ENCODE measurements at places on chromosomes 1 and 21.

DNA sequence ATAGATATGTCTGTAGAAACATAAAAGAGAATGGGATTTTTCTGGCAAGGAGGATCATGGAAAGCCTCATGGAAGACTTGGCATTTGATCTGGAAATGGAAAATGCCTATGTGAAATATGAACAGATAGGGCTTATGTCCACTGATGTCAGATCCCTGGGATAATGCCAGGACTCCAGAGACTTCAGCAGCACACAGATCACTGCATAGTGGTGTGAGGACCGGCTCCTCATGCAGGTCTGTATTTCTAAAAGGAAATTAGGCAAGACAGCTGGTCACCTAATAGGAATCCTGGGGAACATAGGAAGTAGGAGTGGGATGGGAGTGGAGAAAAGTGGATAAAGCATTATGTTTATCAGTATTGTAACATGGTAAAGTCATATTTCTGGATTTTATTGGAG is 56.8 kb upstream of the IPO9 start:
- DNase-seq = no peak

DNA sequence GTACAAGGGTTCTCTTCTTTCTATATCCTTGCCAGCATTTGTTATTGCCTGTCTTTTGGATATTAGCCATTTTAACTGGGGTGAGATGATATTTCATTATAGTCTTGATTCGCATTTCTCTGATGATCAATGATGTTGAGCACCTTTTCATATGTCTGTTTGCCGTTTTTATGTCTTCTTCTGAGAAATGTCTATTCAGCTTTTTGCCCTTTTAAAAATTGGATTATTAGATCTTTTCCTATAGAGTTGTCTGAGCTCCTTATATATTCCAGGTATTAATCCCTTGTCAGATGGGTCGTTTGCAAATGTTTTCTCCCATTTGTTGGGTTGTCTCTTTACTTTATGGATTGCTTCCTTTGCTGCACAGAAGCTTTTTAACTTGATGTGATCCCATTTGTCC is 19.4 kb upstream of the MRPS14 start:
- DNase-seq = no peak

- DNase-seq = no peak
Measured at GRCh38 chr1:47555306-47555705, 117.5 kb downstream of the FOXD2 start.

- no peak for DNase-seq
Measured at GRCh38 chr1:179424610-179425009, 58.8 kb downstream of the AXDND1 start.

- DNase-seq = no peak
Measured at GRCh38 chr21:14482165-14482564, 64.0 kb downstream of the SAMSN1 start.

DNA sequence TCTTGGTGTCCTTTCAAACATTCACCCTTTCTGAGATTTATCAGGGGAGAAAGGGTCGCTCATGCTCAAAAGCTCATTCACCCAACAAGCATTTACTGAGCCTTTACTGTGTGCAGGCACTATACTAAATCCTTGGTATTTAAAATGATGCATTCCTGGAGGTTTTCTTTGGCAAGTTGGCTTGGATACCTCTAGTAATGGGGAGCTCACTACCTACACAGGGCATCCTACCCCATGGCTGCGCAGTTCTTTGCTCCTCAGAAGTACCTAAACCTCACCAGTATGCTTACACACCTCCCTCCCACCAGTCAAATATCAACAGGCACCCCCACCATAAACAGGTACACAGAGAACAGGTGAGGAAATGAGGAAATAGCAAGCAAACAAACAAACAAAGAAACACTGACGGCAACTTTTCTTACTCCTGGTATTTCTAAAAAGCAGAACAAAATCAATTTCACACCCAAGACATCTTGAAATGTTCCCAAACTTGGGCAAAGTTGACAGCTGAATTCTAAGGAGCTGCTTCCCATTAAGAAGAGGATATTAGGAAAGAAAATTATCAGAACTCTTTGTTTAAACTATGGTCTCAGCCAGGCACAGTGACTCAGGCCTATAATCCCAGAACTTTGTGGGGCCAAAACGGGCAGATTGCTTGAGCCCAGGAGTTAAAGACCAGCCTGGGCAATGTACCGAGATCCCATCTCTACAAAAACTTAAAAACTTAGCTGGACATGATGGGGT is 104.8 kb downstream of the PSMG1 start:
- no peak for DNase-seq

DNA sequence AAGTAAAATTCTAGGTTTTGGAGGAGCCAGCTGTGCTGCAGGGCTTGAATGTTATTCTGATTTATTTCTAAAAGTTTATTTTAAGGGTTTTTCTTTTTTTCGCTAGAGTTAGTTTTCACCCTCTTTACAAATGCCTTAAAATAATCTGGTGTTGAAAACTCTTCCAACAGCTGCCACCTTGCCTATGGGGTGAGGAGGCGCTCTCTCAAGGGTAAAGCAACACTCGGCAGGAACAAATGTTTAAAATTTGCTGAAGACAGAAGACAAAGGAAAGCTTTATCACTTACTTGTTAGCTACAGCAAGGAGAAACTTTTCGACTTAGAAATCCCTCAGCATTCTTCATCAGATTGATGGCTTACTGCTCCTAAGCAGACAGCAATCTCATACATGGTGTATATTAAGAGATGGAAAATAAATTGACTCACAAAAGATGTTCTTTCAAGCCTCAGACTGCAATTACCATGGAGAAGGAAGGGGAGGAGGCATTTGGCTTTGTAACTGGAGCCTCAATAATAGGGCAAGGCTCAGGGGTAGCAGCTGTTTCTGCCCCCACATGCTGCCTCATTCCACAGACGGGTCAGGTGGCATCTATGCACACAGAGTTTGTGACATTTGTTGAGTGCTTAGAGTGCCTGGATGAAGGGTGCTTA is 79.8 kb upstream of the RALGPS2 start:
- DNase-seq = peak; percentile 83

DNA sequence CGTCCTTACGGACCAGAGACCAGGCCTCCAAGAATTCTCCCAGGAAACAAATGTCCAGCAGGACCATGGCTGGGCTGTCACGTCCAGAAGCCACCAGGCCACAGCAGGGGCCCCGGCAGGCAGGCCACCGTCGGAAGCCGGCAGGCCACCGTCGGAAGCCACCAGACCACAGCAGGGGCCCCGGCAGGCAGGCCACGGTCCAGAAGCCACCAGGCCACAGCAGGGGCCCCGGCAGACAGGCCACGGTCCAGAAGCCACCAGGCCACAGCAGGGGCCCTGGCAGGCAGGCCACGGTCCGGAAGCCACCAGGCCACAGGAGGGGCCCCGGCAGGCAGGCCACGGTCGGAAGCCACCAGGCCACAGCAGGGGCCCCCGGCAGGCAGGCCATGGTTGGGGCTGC is 67.0 kb upstream of the PDE9A start:
- no peak for DNase-seq

GRCh38 chr1:54810153-54810942 is 9.2 kb upstream of the TTC22 start:
- DNase-seq = peak; percentile 89

DNA sequence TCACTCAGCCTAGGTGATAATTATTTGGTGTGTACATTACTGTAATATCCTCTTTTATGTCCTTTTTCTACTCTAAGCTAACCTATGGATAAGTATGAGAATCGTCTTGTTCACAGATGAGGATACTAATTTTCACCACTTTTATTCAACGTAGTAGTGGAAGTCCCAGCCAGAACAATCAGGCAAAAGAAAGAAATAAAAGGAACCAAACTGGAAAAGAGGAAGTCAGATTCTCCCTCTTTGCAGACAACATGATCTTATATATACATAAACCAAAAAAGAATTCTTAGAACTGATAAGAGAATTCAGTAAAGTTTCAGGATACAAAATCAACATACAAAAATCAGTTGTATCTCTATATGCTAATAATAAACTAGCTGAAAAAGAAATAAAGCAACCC is 12.6 kb upstream of the RGL1 start:
- DNase-seq = no peak

GRCh38 chr1:108070662-108071061 is 105.7 kb upstream of the VAV3 start:
- DNase-seq = no peak

- no peak for DNase-seq
Measured at GRCh38 chr1:32100807-32101708, 6.8 kb upstream of the KPNA6 start.

DNA sequence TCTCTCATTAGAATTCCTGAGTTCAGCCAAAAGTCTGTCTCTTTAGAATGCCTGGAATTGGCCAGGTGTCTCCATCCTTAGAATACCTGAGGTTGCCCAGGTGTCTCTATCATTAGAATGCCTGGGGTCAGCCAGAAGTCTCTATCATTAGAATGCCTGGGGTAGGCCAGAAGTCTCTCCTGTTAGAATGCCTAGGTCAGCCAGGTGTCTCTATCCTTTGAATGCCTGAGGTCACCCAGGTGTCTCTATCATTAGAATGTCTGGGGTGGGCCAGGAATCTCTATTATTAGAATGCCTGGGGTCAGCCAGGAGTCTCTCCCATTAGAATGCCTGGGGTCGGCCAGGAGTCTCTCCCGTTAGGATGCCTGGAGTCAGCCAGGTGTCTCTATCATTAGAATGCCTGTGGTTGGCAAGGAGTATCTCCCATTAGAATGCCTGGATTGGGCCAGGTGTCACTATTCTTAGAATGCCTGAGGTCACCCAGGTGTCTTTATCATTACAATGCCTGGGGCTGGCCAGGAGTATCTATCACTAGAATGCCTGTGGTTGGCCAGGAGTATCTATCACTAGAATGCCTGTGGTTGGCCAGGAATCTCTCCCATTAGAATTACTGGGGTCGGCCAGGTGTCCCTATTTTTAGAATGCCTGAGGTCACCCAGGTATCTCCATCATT is 43.0 kb downstream of the RNF187 start:
- no peak for DNase-seq

- no peak for DNase-seq
Measured at GRCh38 chr1:53335661-53336060, 7.8 kb upstream of the LRP8 start.

DNA sequence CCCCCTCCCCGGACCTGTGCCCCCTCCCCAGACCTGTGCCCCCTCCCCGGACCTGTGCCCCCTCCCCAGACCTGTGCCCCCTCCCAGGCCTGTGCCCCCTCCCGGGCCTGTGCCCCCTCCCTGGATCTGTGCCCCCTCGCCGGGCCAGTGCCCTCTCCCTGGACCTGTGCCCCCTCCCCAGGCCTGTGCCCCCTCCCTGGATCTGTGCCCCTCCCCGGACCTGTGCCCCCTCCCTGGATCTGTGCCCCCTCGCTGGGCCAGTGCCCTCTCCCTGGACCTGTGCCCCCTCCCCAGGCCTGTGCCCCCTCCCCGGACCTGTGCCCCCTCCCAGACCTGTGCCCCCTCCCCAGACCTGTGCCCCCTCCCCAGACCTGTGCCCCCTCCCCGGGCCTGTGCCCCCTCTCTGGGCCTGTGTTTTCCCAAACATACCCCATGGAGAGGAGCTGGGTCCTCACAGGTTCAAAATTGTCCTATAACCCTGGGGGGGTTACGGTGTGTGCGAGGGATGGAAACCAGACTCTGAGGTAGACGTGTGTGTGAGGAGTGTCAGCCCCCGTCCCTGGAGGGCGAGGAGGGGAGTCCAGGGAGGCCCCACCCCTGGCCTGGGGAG is 47.6 kb upstream of the POFUT2 start:
- no peak for DNase-seq

DNA sequence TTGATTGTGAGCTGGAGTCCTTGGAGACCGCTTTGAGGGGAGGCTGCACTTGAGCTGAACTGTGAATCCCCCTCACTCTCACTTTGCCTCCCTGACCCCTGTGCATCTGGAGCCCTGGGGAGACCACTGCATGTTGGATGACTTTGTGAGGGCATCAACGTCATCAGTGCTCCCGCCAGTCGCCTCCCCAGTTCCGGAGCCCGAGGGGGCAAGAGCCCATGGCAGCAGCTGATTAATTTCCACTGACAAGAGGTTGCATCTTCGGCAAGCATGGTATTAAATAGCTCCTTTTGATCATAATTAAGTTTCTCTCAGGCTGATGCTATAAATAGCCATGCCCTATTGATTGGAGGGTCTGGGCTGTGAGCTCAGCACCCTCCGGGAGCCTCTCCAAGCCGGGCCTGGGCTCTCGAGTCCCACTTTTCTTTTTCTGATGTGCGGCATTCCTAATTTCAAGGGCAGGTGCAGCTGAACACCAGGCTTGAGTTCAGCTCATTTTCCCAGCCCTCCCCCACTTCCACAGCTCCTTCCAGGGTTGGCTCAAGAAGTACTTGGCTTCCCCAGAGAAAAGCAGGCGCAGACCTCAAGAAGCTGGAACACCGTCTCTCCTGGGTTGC is 33.2 kb downstream of the KCND3 start:
- peak; percentile 71 for DNase-seq

- DNase-seq = no peak
Measured at GRCh38 chr1:167705250-167705649, 16.5 kb upstream of the MPZL1 start.

DNA sequence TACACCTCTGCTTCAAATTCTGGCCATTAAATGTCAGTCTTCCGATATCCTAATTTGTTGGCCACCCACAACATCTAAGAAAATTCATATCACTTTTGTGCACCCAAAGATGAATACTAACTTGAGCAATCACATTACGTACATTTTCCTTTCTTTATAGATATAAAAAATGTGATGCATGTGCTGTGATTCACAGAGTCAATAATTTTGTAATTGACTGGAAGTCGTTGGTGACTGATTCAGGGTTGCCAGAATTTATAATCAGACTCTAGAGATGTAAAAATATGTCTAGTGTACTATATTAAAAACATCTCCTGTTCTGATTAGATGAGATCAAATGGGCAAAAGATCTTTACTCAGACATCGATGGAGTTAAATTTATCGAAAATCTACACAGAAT is 150.0 kb upstream of the KCTD3 start:
- DNase-seq = no peak

DNA sequence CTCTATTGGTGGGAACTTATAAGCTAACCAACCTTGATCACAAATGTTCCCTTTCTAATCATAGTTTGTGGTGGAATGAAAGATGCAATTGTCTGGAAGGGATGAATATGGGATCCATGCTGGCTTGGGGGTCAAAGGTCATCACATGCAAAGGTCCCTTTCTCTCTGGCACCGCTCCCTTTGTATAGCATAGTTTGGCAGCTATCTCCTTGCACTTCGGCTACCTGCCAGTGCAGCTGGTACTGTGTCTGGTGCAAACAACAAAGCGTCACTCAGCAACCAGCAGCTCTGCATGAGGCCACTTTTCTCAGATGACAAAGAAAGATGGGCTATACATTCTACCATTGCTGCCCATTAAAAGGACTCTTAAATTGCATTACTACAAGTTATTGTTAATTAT is 188.2 kb upstream of the NFIA start:
- DNase-seq = peak; percentile 61

DNA sequence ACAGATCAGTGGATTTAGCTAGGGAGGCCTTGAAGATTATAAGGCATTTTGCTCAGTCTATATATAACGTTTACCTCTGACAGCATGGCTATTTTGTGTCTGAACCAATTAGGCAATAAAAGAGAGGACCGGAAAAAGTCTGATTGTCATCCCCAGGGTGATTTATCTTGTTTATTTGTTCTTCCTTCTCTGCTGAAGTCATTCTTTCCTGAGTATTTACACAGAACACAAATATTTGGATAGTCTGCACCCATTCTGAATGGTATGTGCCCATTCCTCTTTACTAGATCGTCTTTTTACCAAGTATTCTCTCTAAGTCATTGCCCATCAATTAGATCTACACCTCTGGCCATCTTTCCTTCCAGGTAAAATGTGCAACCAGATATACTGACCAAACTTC is 1602.9 kb downstream of the KCNT2 start:
- no peak for DNase-seq

Measured in eye (tissue), 1 donor.